ENCODE measurements at places on chromosomes 4 and X. TPM values are rescaled to one million over a fixed set of nuclear protein-coding genes. Genes with fewer than 3 reads are reported as not detected.

GRCh38 chr4:168585168-168586091, 88.6 kb downstream of the PALLD start:
- H3K27ac ChIP-seq = peak overlapping the region; percentile 21
- no peaks in the 10 kb centered on the region for H3K27me3 ChIP-seq
- no peaks in the 10 kb centered on the region for H3K36me3 ChIP-seq
- H3K4me3 ChIP-seq = no peak overlapping the region
- H3K4me1 ChIP-seq = no peaks in the 10 kb centered on the region

DNA sequence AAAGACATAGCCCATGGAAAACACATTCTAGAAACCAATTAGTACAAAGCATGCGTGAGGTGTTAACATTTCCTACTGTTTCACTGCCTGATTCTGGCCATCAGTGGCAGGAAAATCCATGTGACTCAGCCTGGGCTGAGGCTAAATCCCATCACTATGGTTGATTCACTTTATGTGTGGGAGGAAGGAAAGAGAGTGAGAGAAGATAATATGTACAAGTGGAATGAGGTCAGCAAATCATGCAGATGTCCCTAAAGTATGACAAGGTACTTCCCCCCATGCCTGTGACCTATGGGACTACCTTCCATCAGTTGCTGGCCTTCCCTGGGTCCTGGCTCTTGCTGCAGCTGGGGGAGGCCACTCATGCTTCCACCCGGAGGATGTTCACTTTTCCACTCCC, 64.2 kb upstream of the MAP3K15 start:
- H3K4me1 ChIP-seq = no peaks in the 10 kb centered on the region
- DNase-seq = no peak
- H3K27me3 ChIP-seq = no peaks in the 10 kb centered on the region
- H3K4me3 ChIP-seq = no peak overlapping the region
- H3K36me3 ChIP-seq = no peaks in the 10 kb centered on the region

DNA sequence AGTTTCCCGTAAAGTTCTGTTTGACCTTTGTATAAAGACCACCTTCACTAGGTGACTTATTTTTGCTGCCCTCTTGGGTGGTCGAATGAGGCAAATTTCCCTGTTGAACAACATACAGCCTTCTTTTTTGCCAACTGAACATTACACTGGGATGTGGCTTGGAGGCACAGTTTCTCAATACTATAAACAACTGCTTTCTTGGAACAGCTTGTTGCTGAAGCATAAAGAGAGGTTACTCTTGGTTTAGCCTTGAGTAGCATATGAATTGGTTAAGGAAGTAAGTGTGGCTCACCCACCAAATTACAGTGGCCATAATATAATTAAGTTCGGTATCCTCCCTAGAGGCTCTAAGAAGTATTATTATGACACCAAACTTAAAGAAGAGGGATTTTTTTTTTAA, 40.0 kb downstream of the HHIP start:
- DNase-seq = no peak
- no peak overlapping the region for H3K4me3 ChIP-seq
- H3K27ac ChIP-seq = no peak overlapping the region
- H3K36me3 ChIP-seq = no peaks in the 10 kb centered on the region
- H3K27me3 ChIP-seq = no peaks in the 10 kb centered on the region

HS3ST1 gene
- total RNA-seq = 0.68 TPM

LDB2 gene
- total RNA-seq = 18.3 TPM

APLN gene
- not detected for total RNA-seq

- no peak for DNase-seq
- peaks cover 4% of the 10 kb centered on the region for H3K4me1 ChIP-seq
- H3K4me3 ChIP-seq = no peak overlapping the region
- no peaks in the 10 kb centered on the region for H3K27me3 ChIP-seq
Measured at GRCh38 chr4:173247321-173247720, 78.7 kb downstream of the GALNT7 start.

GRCh38 chrX:38166478-38167083, 54.1 kb downstream of the SRPX start:
- H3K27ac ChIP-seq = no peak overlapping the region
- H3K4me3 ChIP-seq = no peak overlapping the region
- H3K4me1 ChIP-seq = no peaks in the 10 kb centered on the region
- no peaks in the 10 kb centered on the region for H3K27me3 ChIP-seq
- peaks cover 22% of the 10 kb centered on the region for H3K36me3 ChIP-seq
- DNase-seq = no peak

- no peak overlapping the region for H3K4me3 ChIP-seq
- no peaks in the 10 kb centered on the region for H3K36me3 ChIP-seq
- peaks cover 3% of the 10 kb centered on the region for H3K27me3 ChIP-seq
- DNase-seq = no peak
- no peak overlapping the region for H3K27ac ChIP-seq
Measured at GRCh38 chr4:144649646-144650045, 3.7 kb downstream of the HHIP start.

DNA sequence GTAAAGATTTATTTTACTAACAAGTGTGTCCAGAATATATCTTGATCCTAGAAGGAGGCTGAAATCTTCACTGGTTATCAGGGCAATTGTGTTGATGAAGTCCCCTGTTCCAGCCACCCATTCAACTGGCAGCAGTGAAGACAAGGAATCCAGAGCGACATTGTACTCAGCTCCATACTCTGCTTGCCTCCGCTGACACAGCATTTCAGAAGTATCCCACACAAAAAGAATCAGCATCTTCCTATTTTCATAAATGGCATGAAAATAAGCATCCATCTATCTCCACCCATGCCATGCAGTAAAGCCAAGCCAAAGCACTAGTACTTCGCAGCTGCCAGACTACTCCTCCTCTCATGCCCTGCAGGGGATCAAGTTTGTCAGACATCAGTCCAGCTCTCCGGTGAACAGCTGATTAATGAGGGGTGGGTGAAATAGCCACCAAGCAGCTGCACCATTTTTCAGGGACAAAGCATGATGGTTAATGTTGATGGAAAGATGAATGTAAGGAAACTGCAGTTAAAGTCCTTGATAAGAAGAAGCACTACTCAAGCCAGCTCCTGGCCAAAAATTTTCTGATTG, 54.0 kb downstream of the COL25A1 start:
- no peaks in the 10 kb centered on the region for H3K27me3 ChIP-seq
- H3K27ac ChIP-seq = no peak overlapping the region
- H3K36me3 ChIP-seq = no peaks in the 10 kb centered on the region

TCEAL4 gene
- 159 TPM for total RNA-seq
